ENCODE measurements at places on chromosomes 11 and 22.

GRCh38 chr11:46351148-46351547 is 3.9 kb downstream of the DGKZ start:
- no peak for DNase-seq

- DNase-seq = no peak
These were observed 224.6 kb upstream of the ISX start for GRCh38 chr22:34841331-34841771.

- no peak for DNase-seq
These were observed 224.3 kb downstream of the OR4A5 start for GRCh38 chr11:54930930-54931329.

DNA sequence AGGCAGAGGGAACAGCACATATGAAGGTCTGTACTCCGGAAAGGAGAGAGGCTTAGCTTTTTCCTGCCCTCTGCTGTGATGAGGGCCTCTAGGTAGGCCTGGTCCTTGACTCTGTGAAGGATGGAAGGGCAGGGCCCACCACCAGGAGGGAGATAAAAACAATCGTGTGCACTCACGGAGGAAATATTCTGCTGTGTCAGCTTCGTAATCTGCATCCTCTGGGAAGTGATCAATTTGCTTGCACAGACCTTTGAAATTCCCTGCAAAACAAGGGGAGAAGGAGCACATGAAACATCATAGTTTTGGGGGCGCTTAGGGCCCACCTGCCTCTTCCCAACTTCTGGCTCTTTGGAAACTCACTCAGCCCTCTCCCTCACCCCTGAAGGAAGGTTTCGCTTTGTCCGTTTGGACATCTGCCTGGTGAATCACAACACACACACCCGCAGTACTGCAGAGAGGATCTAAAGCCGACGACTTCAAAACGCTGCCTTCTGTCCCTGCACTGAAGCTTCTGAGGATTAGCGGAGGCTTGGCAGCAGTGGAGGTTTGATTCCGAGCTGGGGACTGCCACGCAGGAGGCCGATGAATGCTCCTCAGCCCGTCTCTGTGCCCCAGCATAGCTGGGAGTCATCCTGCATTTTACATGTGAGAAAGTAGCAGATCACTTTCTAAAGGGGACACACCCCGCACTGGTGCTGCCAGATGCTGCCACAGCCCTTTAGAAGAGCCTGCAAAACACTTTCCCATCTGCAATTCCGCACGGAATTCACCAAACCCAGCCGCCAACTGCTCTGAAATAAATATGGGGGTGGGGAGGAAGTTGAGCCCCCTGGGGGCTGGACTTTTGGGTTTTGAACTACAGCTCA is 58.6 kb upstream of the EIF3D start:
- DNase-seq = no peak

- no peak for DNase-seq
These were observed 9.8 kb downstream of the PRMT3 start for GRCh38 chr11:20397281-20397680.

DNA sequence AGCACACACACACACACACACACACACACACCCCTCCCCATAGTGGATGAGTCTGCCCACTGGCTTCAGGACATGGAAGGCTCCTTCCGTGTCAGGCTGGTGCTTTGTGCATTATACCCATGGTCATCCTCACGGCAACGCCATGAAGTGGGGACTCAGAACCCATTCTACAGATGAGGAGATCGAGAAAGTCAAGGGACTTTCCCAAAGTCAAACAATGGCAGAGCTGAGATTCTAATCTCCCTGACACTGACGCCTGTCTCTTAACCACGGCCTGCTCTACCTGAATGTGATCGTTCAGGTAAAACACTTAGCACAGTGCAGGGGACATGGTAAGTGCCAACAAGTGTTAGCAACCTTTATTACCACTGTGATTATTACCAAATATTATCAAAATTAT is 4.3 kb upstream of the MN1 start:
- DNase-seq = no peak

DNA sequence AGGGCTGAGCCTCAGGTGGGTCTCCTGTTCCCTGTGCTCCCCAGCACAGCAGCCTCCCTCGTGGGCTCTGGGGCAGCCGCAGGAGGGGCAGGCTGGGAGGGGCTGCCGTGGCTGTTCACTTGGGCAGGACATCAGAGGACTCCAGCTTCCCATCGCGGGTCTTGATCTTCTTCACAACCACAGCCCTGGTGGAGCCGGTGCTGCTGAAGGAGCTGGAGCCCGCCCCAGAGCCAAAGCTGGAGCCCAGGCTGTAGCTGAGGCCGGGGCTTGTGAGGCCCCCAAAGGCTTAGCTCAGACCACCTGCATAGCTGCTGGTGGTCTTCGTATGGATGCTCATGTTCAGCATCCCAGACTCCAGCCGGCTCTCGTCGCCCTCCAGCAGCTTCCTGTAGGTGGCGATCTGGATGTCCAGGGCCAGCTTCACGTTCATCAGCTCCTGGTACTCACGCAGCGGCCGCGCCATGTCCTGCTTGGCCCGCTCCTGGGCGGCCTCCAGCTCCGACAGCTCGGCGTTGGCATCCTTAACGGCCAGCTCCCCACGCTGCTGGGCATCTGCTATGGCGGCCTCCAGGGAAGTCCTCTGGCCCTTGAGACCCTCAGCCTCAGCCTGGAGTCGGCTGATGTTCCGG is 126.1 kb downstream of the NECTIN1 start:
- DNase-seq = no peak

GRCh38 chr11:32302826-32303225 is 132.5 kb downstream of the WT1 start:
- DNase-seq = no peak

GRCh38 chr22:44972363-44973083 is 37.3 kb downstream of the PHF21B start:
- no peak for DNase-seq

- DNase-seq = no peak
These were observed 62.8 kb upstream of the CAPRIN1 start for GRCh38 chr11:33988586-33989370.

GRCh38 chr11:12131943-12132789 is 21.8 kb downstream of the MICAL2 start:
- DNase-seq = no peak

DNA sequence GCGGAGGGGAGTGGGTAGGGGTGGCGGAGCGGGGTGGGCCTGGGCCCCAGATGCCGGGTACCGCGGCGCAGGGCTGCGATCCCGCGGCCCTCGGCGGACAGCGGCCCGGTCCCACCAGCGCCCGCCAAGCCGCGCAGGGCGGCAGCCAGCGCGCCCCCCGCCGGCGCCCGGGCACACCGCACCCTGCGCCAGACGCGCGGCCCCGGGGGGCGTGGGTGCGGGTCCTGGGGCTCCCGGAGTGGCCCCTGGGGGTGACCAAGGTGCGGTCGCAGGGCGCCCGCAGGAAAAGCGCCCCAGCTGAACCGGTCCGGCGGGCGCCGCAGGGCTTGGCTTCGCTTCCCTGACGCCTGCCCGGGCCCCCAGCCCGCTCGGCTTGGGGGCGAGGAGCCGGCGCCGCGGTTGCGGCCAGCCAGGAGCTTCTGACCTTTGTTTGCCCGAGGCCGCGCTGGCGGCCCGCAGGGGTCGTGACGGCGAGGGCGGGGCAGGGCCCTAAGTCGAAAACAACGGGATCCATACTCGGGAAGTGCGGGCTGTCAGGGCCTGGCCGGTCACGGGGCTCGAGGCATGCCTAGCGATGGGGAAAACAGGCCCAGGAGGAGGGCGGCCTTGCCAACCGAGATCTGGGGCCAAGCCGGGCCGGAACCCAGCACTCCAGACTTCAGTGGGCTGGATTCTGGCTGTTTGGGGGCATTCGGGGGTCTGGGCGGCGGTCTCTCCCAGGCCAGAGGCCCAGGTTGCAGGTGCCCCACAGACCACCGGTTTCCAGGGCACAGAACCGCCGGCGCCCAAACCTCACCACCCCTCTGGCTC is 581 bp upstream of the AP5B1 start:
- DNase-seq = no peak

GRCh38 chr22:19203834-19204233 is 25.3 kb upstream of the SLC25A1 start:
- no peak for DNase-seq

DNA sequence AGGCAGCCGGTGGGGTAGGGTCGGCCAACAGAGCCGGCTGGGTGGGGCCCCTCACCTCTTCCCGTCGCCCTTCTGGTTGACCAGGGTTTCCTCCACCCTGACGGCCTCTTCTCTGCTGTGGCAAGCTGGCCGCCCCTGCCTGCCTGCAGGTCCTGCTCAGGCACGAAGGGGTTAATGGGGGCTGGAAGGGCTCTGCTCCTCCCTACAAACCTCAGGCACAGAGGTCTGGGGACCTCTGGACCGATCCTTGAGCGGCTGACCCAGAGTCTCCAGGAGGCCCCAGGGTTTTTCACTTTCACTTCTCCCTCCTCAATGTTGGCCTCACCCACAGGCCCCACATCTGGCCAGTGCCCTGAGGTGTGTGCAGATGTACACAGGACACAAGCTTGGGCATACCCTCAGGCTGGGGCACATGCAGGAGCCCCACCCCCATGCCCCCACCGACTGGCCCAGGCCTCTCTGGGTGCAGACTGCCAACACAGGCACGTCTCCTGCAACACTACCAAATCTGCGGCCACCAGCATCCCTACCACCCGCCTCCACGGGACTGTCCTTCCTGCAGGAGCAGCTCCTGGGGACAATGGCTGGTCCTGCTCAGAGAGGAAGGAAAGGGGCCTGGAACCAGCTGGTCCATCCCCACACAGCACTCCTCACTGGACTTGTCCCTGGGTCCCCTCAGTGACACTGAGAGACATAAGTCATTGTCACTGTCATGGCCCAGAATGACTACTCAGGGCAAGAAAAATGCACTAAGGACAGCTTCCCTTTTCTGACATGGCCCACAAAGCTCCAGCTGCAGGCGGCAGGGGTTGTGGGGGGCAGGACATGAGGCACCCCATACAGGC is 3.2 kb upstream of the TBX1 start:
- DNase-seq = no peak

- DNase-seq = no peak
These were observed at the start of gene SCN2B for GRCh38 chr11:118175993-118176777. TSS of gene SCN2B (minus strand) at chr11:118176639. CDS start at chr11:118176431, 208 bp downstream.

- DNase-seq = no peak
These were observed 181.0 kb downstream of the GRIA4 start for GRCh38 chr11:105790840-105791239.

- DNase-seq = no peak
These were observed 17.8 kb upstream of the P2RY2 start for GRCh38 chr11:73200256-73200655.

DNA sequence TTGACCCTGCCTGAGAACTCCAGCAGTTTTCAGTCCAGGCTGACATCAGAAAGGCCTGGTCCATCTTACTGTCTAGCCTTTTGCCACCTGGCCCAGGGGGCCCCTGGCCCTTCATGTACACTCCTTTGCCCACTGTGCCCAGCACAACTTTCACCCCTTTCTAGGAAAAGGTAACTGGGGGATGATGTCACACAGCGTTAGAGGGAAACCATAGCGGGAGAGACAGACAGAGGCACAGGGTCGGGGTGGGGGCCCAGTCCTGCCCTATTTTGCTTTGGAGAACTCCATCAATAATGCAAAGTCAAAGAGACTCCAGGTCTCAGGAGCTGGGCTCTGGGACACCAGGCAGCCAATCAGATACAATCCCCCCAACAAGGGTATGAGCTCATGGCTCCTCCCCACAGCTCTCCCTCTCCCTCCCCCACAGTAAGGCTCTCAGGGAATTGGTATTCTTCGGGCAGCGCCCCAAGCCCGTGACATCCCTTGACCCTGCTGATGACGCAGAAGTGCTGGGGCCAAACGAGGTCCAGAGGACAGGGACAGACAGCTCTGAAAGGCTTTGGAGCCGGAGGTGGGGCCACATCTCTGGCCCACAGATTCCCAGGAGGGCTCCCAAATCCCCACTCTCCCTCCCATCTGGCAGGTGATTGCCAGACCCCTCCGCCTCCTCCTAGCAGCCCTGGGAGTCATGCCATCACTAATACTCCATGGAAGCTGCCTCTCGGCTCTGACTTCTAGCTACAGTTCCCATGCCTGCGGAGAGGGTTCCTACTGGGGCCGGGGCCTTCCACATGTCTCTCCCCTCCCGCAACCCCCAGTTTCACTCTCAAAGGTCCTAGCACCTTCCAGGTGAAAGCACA is 5.9 kb downstream of the USP2 start:
- no peak for DNase-seq

DNA sequence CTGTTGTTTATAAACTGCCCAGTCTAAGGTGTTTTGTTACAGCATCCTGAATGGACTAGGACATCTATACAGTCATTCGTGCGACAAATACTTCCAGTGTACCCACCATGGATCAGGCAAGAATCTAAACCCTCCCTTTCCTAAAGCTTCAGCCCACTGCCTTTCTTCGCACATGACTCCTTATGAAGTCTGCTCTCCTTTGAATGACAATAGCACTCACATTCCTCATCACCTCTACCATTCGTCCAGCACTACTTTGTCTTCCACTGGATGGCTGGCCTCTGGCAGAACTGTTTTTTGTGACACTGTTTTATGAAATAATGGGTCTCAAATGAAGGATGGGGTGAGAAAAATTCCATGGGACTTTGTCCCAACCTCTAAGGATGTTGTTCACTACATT is 89.8 kb upstream of the LIN7C start:
- no peak for DNase-seq

DNA sequence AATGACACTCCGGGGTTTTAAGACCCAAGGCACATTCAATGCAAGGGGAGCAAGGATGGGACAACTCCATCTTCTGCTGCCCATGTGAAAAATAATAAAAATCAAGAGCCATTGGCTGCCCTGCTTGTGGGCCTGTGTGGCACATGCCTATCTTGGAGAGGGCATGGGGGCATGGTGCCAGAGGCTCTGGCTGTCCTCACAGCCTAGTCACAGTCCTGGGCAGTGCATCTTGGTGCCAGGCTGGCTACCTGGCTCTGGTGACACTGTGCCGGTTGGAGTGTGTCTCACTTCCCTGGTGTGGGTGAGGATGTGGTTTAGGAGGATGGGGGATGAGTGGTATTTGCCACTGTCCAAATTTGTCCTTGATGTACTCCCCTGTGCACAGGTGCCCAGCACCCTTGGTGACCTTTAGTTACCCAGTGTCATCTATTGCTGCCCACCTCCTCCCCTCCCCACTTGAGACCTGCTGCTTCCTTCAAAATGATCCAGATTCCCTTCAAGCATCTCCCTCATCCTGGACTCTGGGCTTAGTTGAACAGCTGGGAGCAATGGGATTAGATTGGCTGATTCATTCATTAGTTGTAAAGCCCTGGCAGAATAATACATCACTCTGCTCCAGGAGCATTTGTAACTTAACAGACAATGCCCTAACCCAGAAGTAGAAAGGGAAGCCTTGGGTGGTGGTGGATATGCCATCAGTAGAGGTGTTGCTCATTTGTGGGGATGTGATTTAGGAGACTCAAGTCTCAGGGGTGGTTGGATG is 4.6 kb downstream of the TMEM86A start:
- DNase-seq = no peak

GRCh38 chr11:2569731-2570210 is 125.0 kb downstream of the KCNQ1 start:
- DNase-seq = no peak
